ENCODE measurements at places on chromosomes 4 and X.

DNA sequence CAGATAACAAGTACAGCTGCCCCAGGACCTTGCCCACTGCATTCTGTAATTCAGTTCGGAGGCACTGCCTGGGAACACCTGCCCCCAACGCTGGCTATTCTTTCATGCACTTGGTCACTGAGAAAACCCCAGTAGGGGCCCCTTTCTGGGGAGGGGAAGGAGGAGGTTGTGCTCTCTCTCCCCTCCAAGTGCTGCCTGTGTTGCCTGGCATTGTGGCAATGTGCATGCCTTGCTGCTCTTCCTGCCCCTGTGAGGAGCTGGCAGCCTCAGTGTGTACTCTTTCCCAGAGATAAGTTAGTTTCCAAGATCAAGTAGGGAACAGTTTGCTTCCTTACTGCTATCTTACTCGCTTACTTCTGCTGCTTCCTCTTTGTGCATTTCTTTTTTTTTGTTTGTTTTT is 90.8 kb downstream of the AASDH start:
- no peak for DNase-seq

GRCh38 chrX:45794323-45794994 is 593.8 kb upstream of the DIPK2B start:
- no peak for DNase-seq

DNA sequence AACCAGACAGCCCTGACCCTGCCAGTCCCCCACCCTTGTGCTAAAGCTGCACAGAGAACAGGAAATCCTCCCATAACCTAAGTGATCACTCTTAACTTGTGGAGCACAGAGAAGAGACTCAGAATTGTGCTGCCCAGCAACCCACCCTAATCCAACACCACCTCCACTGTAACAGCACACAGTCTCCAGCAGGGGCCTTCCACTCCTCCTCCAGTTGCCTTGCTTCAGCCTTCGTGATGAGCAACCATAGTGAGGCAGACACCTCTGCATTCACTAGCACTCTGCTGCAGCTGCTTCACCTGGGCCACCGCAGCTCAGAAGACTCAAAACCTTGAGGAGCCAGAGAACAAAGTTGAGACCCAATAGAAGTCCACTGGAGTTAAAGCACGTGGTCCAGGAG is 7.9 kb upstream of the UGT2B4 start:
- no peak for DNase-seq

- DNase-seq, result no peak
Observed at GRCh38 chr4:157775971-157776370, 396.9 kb downstream of the GASK1B start.

- no peak for DNase-seq
Observed at GRCh38 chr4:76326515-76326914, 20.0 kb downstream of the STBD1 start.

GRCh38 chr4:36081185-36081584 is 163.1 kb downstream of the ARAP2 start:
- DNase-seq, result peak; percentile 4

- no peak for DNase-seq
Observed at GRCh38 chrX:154541896-154542722, 4.5 kb downstream of the G6PD start.
